Activated T-helper 1 cell treated with anti-CD3 and anti-CD28 coated beads, Interleukin-2, amount 50 U/mL, for 16 hours (primary cell): ENCODE measurements at places on chromosomes 1 and 21.

- no peak for DNase-seq
These were observed 98.0 kb upstream of the BCAR3 start for GRCh38 chr1:93779540-93780165.

DNA sequence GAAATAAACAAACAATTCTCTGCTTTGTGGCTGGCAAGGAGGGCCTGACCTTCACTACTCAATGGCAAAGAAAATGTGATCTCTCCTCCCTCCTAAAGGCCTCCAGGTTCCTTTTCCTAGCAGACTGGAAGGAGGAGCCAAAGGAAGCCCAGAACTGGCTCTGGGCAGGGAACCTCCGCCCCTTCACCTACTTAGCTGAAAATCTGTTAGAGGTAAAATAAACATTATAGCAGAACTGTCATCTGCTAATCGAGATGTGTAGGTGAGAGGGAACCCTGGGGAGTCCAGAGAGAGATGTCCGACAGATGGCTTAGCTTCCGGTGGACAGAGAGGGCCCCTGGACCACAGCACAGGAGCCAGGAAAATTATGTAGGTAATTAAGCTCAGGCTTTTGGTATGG lies 75.2 kb upstream of the KCNA3 start:
- DNase-seq = no peak

DNA sequence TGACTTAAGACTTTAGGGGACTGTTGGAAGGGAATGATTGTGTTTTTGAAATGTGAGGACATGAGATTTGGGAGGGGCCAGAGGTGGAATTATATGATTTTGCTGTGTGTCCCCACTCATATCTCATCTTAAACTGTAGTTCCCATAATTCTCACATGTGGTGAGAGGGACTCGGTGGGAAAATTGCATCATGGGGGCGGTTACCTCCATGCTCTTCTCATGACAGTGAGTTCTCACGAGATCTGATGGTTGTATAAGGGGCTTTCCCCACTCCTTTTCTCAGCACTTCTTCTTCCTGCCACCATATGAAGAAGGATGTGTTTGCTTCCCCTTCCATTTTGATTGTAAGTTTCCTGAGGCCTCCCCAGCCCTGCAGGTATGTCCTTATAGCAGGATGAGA lies 35.0 kb upstream of the SCAF4 start:
- no peak for DNase-seq

GRCh38 chr1:162028726-162029125 lies 5.1 kb upstream of the OLFML2B start:
- DNase-seq = no peak

DNA sequence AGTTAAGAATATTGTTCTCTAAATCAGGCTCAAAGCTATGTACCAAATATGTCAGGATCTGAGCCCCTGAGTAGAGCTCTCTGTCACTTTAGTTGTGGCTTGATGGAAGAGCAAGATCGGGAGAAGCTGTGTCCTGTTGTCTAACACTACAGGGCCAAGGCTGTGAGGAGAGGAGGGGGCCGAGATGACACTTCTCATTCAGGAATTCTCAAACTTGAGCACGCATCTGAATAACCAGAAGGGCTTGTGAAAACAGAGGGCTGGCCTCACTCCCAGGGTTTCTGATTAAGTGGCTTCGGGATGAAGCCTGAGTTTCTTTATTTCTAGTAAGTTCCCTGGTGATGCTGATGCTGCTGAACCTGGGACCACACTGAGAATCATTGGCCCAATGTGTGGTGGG lies 209.2 kb upstream of the DAB1 start:
- DNase-seq = no peak

- no peak for DNase-seq
These were observed 82.2 kb downstream of the FBXO2 start for GRCh38 chr1:11571906-11572616.

DNA sequence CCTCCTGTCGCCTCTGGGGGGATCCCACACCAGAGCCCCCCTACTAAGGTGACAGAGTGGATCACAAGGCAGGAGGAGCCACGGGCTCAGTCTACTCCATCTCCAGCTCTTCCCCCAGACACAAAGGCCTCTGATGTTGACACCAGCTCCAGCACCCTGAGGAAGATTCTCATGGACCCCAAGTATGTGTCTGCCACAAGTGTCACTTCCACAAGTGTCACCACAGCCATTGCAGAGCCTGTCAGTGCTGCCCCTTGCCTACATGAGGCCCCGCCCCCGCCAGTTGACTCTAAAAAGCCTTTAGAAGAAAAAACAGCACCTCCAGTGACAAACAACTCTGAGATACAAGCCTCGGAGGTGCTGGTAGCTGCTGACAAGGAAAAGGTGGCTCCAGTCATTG lies 42.2 kb downstream of the ZBTB17 start:
- DNase-seq = no peak

DNA sequence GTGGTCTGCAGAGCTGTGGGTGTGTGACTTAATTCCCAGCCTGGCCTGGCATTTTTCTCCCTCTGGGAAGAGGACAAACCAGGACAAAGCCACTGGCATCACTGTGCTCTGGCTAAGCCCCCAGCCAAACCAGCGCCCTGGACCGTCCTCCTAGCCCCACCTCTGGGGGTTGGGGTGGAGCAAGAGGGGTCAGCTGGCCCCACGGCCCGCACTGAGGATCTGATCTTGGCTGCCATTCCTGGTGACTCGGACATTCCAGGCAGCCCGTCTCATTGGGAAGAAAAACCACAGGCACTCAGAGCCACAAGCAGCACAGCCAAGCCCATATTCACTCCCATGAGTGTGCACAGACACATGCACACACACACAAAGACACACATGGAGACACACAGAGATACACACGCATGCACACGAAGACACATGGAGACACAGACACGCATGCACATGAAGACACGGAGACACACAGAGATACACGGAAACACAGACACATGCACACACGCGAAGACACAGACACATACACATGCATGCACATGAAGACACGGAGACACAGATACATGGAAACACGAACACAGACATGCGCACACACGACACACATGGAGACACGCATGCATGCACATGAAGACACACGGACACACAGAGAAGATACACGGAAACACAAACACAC lies 2.3 kb upstream of the MXRA8 start:
- no peak for DNase-seq

GRCh38 chr1:95382000-95382786 lies 148.2 kb downstream of the RWDD3 start:
- no peak for DNase-seq

DNA sequence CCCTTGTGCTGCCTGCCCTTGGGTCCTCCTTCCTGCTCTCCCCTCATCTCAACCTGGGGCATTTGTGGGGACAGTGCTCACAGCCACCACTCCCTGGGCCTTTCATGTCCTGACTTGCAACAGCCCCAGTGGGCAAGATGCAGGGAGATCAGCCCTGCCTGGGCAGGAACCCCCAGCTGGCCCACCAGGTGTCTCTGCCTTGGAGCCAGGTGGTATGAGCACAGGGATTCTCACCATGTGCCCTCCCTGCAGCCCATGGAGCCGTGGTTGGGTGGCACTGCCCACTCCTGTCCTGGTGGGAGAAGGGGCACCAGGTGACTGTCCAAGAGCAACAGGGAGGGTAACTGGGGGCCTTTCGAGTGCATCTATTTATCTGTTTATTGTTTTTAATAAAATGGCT lies 100.4 kb downstream of the AJAP1 start:
- DNase-seq = no peak

DNA sequence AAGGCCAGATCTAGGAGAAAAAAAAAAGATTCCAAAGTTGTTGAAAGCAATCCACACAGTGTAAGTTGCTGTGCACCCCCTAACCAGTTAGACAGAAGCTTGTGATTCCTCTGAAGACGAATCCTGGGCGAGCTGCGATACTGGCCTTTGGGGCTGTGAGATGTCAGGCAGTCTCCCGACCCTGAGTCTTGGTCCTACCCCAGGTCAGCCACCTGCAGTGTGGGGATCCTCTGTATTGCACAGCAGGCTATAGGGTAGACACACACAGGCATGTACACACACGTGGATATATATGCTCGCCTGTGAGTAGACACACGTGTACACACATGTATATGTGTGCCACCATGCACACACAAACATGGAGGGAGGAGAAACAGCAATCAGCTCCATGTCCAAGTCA lies 12.9 kb downstream of the ACTRT2 start:
- no peak for DNase-seq
